Activated T-cell treated with anti-CD3 and anti-CD28 coated beads, Interleukin-2, amount 50 U/mL, for 72 hours (primary cell): ENCODE measurements at places on chromosomes 5 and 9. TPM values are rescaled to one million over a fixed set of nuclear protein-coding genes. Genes with fewer than 3 reads are reported as not detected.

DNA sequence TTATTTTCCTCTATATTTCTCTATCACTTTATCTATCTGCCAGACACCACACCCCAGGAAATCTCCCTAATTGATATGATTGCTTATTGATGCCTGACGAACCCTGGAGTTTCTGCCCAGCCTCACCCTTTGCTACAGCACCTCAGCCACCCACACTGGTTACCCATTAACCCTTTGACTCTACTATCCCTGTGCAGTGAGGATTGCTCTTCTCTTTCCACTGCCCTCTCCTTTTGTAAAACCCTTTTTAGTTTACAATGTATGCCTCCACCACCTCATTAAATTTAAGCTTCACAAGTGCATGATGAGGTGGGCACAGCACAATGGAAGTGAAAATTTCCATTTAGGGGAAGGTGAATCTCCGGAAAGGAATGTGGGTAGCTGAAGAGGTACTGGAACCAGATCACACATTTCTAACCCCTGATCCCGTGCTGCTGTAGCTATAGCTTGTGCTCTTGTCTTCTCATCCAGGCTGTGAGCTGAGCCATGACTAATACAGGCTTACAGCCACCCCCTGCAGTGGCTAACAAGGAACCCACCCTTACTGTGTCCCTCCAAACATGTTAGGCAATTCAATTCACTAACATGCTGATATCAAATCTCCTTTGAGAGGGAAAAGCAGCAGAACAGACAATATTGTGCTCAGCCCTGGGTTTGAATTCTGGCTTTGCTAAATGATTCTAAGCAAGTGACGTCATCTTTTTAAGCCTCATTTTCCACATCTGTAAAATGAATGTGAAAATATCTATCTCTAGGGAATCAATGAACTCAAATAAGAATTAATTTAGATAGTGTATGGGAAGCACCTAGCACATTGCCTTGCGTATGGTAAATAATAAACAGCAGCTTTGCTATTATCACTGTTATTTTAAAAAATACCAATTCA, 186.9 kb upstream of the TRIM32 start:
- DNase-seq = no peak
- H3K36me3 ChIP-seq = no peaks in the 10 kb centered on the region
- H3K4me1 ChIP-seq = no peaks in the 10 kb centered on the region
- no peaks in the 10 kb centered on the region for H3K27me3 ChIP-seq
- no peak overlapping the region for H3K4me3 ChIP-seq

GRCh38 chr9:4495537-4495936, 5.3 kb downstream of the SLC1A1 start:
- peaks cover 11% of the 10 kb centered on the region for H3K4me1 ChIP-seq
- peaks cover 54% of the 10 kb centered on the region for H3K27me3 ChIP-seq
- peaks cover 5% of the 10 kb centered on the region for H3K36me3 ChIP-seq

- H3K27me3 ChIP-seq = no peaks in the 10 kb centered on the region
- H3K4me1 ChIP-seq = peaks cover 57% of the 10 kb centered on the region
- H3K36me3 ChIP-seq = no peaks in the 10 kb centered on the region
- DNase-seq = peak; percentile 59
- peak overlapping the region; percentile 66 for H3K27ac ChIP-seq
These were observed 39.8 kb upstream of the FLT4 start for GRCh38 chr5:180689071-180689694.

- DNase-seq = no peak
- H3K36me3 ChIP-seq = no peaks in the 10 kb centered on the region
- H3K4me1 ChIP-seq = no peaks in the 10 kb centered on the region
These were observed 582.0 kb upstream of the TUSC1 start for GRCh38 chr9:26260238-26260637.

The SCGB3A2 gene
- total RNA-seq = not detected
